Neural progenitor cell (in vitro differentiated cells): ENCODE measurements at places on chromosomes 2 and 18. TPM values are rescaled to one million over a fixed set of nuclear protein-coding genes. Genes with fewer than 3 reads are reported as not detected.

DNA sequence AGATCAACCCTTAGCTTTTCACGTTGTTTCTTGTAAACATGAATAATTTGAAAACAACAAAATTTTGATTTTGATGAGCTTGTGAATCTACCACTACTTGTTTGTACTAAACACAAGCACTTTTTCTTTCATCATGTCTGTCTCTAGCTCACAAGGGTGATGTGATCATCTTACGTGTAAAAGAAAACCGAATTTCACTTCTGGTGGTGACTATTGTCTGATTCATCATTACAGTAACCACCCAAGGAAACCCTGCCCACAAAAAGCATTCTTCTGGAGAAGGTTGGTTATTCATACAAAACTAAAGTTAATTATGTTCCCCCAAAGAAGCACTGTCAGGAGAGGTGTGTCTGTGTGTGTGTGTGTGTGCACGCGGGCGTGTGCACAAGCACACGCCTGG is 285.4 kb downstream of the ZNF516 start:
- H3K27ac ChIP-seq: no peak overlapping the region
- H3K36me3 ChIP-seq: no peaks in the 10 kb centered on the region
- no peak overlapping the region for H3K4me3 ChIP-seq
- no peaks in the 10 kb centered on the region for H3K27me3 ChIP-seq

- H3K27me3 ChIP-seq: no peaks in the 10 kb centered on the region
- no peaks in the 10 kb centered on the region for H3K4me1 ChIP-seq
- DNase-seq: no peak
- H3K4me3 ChIP-seq: no peak overlapping the region
Observed at GRCh38 chr18:43161528-43161927, 46.0 kb upstream of the RIT2 start.

- no peak for DNase-seq
- no peaks in the 10 kb centered on the region for H3K36me3 ChIP-seq
- H3K4me3 ChIP-seq: no peak overlapping the region
- no peak overlapping the region for H3K27ac ChIP-seq
- H3K27me3 ChIP-seq: no peaks in the 10 kb centered on the region
Observed at GRCh38 chr2:1772471-1773267, 28.4 kb upstream of the PXDN start.

DNA sequence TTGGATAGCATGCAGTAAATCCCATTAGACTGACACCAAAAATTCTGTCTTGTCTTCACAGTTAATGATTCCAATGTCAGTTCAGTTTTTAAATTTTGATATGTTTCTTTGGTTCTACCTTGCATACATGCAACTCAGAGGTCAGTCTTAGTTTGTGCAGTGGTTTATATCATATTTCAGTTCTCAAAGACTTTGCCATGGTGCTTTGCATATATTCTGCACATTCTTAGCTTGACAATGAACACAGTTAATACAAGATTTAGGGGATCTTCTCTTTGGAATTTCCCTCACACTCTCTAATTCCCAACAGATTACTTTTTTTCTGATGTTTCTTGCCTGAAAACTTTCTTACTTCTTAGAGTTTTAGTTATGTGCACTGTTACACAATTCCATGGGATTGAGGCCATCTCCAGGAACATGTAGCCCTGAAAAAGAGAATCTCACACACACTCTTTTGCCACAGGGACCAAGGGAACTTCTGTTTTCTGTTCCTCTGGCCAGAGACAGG is 17.3 kb downstream of the NOL4 start:
- H3K4me1 ChIP-seq: no peaks in the 10 kb centered on the region
- DNase-seq: no peak
- H3K27ac ChIP-seq: no peak overlapping the region
- no peaks in the 10 kb centered on the region for H3K27me3 ChIP-seq
- H3K4me3 ChIP-seq: no peak overlapping the region
- H3K36me3 ChIP-seq: no peaks in the 10 kb centered on the region

The NEU2 gene
- total RNA-seq: not detected in 2 replicates

DNA sequence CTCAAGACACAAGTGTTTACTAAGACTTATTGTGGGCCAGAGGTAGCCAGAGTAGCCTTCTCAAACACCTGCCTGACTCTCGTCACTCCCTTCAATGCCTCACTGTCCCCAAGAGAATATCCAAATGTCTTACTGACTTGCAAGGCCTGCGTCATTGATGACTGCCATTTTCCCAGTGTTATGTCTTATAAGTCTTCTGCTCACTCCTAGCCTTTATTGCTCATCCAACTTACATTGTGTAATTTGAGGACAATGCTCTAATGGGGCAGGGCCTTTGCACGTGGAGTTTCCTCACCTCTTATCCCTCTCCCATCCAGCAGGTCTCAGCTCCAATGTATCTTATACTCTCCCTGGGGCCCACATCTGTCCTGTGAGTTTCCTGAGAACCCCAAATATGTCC is 10.1 kb upstream of the CD226 start:
- H3K27ac ChIP-seq: no peak overlapping the region
- no peaks in the 10 kb centered on the region for H3K36me3 ChIP-seq
- H3K4me3 ChIP-seq: no peak overlapping the region
- H3K4me1 ChIP-seq: peaks cover 7% of the 10 kb centered on the region
- DNase-seq: no peak
- no peaks in the 10 kb centered on the region for H3K27me3 ChIP-seq

The MAPK4 gene
- total RNA-seq: 7.0 and 7.9 TPM in 2 replicates
